ENCODE measurements at places on chromosomes 11 and 22.

- DNase-seq: no peak
Measured at GRCh38 chr11:97683733-97684132, 1293.9 kb downstream of the JRKL start.

GRCh38 chr11:83566950-83567349 lies 280.8 kb upstream of the CCDC90B start:
- no peak for DNase-seq

- no peak for DNase-seq
Measured at GRCh38 chr11:124717421-124717785, 22.3 kb upstream of the NRGN start.

- no peak for DNase-seq
Measured at GRCh38 chr11:95556342-95557163, 233.0 kb downstream of the FAM76B start.

GRCh38 chr11:131667566-131667965 lies 297.2 kb downstream of the NTM start:
- DNase-seq: no peak

DNA sequence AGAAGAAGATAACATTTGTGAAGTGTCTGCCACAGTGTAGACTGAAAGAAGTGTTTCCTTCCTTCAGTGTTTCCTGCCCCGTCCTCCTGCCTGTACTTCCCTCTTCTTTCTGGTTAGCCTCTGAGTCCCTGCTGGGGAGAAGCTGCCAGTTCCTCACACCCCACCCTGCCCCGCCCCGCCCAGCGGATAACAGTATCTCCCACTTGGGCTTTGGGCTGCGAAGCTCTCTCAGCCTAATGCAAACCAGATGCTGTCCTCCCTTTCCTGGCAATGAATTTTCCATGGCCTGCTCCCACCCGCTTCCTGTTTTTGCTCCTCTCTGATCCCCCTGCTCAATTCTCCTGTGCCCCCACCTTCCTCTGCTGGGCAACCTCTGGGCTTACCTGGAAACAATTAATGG lies 5.2 kb upstream of the RAB3IL1 start:
- no peak for DNase-seq

DNA sequence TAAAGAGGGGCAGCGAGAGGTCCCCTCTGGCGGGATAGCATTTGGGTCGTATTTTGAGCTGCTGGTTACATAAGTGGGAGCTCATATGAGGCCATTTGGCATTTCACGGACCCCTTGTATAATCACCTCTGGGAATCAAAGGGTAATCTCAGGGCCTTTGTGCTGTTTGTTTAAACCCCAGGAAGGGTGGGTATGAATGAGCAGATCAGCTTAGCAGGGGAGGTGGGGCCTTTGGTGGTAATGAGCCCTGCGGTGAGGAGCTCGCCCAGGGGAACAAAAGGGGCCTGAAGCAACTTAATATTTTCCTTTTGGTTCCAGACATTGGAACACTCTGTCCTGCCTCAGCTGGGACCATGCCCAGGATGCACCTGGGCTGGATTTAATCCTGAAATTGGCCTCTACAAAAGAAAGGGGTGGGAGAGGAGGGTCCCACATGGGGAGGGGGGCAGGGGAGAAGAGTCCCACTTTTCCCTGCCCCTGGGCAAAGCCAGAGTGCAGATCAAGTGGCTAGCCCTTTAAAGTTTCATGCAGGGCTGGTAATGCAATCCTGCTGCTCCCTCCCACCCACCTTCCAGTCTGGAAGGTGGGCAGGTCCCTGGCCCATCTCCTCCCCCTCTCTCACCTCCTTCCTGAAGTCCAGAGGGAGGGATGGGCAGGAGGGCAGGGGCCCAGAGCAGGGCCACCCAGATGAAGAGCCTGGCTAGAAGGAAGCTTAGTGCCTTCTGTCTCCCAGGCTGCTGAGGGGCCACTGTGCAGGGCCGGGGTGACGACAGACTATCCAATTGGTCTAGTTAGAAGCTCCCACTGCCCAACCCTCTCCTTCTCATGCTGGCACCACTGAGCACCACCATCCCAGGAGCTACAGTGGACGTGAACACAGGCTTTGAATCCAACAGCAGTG lies 10.5 kb downstream of the TSKU start:
- no peak for DNase-seq

DNA sequence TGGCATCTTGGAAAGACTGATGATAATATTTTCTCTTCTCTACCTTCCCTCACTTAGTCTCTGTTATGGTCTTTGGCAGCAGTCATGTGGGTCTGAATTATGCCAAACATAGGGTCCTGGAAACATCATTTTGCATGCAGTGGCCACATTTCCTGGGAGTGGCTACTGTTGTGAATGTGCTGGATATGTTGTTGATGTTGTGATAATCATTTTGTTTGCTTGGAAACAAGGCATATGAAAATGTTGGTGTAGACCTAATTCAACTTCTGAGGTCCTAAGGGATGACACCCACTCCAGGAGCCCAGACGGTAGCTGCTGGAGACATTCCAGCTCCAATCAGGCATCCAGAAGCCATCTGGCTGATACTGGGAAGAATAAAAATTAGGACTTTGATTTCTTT lies 109.7 kb downstream of the DCDC1 start:
- no peak for DNase-seq

- DNase-seq: no peak
Measured at GRCh38 chr11:17991783-17992433, 20.9 kb downstream of the SERGEF start.

DNA sequence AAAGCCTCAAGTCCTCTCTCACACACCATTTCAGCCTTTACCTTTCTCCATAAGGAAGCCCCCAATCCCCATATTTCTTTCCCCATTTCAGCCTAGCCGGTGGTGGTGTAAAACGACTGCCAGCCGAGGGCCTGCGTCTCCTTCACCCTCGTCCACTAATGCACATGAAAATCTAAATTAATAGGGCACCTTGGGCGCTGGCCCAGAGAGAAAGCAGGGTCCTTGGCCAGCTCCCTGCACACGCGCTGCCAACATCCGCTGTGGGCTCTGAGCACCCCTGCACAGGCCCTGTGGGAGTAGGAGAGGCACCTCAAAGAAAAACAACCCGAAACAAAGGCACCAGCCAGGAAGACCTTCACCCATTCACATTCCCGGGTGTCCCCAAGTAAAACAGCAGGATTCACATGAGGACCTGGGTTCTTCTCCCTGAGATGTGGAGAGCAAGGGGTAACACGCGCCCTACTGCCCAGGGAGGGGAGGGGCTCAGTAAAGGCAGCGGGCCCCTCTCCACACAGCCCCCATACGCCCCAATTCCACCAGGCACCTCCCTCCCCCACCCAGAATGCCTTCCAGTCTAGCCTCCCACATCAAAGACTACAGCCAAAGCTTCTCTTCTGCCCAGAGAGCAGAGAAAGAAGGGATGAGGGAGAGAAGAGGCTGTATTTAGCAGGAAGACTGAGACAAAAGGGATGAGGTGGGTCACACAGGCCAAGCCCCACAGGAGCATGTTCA lies 79.0 kb downstream of the MICAL3 start:
- no peak for DNase-seq

DNA sequence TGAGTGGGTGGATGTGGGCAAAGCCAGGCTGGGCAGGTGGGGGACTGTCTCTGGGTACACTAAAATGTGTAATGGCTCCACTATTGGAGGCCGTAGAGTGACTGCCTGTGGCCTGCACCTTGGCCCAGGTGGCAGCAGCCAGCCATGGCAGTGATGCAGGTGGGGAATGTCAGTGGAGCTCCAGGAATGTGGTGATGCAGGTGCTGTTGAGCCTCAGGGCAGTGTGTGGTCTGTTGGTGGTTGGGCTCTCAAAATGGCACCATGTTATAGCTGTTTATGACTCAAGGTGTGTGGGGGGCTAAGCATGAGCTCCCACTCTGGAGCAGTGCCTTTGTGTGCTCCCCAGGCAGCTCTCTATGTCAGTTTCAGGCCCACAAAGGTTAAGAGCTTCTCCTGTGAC lies 40.2 kb upstream of the CCDC90B start:
- DNase-seq: no peak

- no peak for DNase-seq
Measured at GRCh38 chr11:10742460-10743208, 8.4 kb upstream of the CTR9 start.

- DNase-seq: no peak
Measured at GRCh38 chr11:32446227-32446626, 10.9 kb upstream of the WT1 start.
